Aorta (tissue), 5 donors: ENCODE measurements at places on chromosomes 4 and X. TPM values are rescaled to one million over a fixed set of nuclear protein-coding genes. Genes with fewer than 3 reads are reported as not detected.

- DNase-seq, result no peak
Observed at GRCh38 chr4:81663368-81663767, 191.7 kb upstream of the RASGEF1B start.

- no peak for DNase-seq
Observed at GRCh38 chr4:55549888-55550287, 3.2 kb upstream of the CLOCK start.

DNA sequence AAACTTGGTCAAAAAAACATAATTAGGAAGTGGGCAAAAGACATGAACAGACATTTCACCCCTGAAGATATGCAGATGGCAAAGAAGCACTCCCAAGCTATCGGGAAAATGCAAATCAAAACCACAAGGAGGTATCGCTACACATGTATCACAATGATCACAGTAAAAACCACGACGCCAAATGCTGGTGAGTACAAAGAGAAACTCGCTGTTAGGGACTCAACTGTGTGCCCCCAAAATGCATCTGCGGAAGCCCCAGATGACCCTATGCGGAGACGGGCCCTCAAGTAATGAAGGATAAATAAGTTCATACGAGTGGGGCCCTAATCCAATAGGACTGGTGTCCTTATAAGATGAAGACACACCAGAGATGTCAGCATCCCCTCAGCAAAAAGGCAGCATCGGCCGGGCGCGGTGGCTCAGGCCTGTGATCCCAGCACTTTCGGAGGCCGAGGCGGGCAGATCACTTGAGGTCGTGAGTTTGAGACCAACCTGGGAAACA lies 10.2 kb downstream of the GAK start:
- DNase-seq, result no peak

The SPATA4 gene
- not detected for total RNA-seq

The TCEAL6 gene
- total RNA-seq, result 0.55 TPM

DNA sequence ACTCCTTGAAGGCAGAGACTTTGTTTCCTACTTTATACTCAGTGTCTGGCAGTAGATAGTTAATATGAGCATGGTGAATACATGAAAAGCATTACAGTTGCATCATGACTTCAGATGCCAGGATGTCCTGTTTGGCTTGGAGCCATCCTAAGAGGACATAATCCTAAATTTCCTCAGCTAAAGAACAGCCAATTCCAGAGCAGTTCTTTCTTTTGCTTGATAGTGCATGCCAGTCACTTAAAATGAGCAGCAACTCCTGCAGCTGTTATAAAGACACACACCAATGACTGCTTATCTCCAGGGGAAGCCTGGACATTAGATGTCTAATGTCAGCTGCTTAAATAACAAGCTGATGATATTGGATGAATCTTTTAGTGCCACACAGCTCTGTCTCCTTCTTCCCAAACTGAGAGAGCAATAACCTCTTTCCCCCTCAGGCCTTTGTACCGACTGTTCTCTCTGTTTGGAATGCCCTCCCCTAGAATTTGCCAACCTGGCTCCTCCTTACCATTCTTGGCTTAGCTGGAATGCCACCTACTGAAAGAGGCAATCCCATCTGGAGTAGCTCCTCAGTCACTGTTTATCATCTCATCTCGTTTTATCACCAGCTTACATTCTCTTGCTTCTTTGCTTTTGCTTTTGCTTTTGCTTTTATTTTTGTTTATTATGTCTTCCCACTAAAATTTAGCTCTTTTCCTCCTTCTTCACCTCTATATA lies 100.8 kb upstream of the USP38 start:
- no peak for DNase-seq

GRCh38 chr4:98566361-98567008 lies 91.9 kb downstream of the TSPAN5 start:
- DNase-seq, result no peak

The DAPP1 gene
- 2.7 TPM for total RNA-seq

GRCh38 chr4:83266689-83267088 lies 17.9 kb downstream of the COQ2 start:
- DNase-seq, result no peak

The IQSEC2 gene
- 27.4 TPM for total RNA-seq

The ADRA2C gene
- 72.2 TPM for total RNA-seq

- no peak for DNase-seq
Observed at GRCh38 chr4:164379694-164380093, 374.2 kb upstream of the SMIM31 start.

The SOX3 gene
- total RNA-seq, result not detected

GRCh38 chr4:14196131-14196530 lies 568.6 kb upstream of the BOD1L1 start:
- peak; percentile 73 for DNase-seq

DNA sequence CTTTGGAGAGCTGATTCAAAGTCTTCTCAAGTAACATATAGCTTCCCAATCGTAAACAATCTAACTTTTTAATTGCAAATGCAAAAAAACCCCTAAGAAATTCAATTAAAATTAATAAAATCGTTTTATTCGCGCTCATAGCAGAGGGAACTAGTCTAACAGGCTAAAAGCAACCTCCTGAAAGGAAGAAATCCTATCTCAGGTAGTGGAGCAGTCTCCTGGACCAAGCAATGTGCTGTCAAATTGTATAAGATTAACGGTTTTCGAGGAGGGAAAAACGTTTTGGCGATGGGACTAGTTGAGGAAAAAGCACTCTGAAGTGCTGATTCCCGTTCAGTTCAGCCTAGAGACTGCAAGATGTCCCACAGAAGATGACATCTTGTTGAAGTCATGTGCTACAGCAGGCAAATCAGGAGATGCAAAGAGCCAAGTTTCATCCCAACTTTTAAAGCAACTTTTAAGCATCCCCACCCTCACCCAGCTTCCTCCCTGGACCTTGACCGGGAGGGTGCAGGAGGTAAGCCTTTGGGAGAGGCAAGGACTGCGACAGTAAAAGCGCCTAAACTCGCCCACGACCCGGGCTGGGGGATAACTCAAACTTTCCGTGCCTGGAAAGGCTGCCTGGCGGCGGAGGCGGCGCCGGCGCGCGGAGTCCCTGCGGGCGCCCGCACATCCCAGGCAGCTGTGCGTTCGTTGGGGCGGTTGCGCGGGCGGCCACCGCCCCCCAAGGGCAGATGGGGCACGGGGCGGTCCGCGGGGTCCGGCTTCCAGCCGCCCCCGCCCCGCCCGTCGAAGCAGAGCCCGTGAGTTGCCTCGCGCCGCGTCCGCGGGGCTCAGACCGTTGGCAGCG lies 784 bp downstream of the MAP7D3 start:
- no peak for DNase-seq

- DNase-seq, result peak; percentile 84
Observed at GRCh38 chr4:80072228-80072743, 743 bp downstream of the ANTXR2 start.

DNA sequence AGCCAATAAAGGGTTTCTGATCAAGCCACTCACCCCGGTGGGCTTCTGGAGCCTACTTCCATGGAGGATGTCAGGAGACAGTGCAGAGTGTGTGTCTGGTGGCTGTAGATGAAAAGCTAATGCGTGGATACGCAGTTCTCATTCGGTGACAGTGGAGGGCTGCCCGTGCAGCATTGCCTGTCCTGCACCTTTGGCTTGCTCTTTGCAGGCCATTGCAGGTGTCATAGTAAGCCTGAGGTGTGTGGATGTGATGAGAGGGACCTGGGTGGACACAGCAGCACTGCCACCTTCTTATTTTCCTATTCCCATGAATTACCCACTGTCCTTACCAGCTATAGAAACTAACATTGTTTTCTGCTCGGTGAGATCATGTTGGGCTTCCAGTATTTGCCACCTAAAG lies 101.2 kb downstream of the STK32B start:
- DNase-seq, result no peak

The MAPK10 gene
- 12.4 TPM for total RNA-seq

DNA sequence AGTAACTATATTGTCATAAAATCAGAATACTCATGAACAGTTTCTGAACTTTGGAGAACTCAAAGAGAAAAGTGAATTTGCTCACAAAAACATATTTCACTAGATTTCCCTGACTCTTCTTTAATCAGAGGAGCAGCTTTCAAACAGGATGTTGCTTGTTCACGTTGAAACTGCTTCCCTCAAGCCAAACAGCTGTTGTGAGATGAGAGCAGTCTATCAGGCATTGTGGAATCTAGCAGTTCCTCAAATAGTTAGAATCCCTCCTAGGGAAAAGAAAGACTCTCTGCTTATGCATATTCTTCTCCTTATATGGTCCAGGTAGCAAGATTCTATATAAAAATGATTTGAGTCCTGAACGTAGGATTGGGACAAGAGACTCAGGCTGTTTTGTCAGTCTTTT lies 1012.1 kb downstream of the FAM133A start:
- DNase-seq, result no peak

DNA sequence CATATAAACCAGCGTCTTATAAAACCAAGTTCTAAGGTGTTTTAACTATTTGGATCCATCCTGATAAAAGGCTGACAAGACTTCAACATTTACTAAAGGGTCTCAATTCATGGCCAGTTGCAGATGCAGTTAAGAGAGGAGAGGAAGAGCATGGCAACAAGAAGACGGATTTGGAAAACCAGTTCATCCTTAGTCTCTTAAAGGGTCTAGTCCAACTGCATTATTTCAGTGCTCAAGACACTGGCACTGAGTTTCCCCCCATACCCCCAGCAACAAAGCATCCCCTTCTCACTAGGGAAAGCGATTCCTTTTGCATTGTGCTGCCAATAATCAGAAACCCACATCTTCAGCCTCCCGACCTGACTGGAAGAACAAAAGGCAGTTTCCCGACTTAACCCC lies 90.3 kb upstream of the TFDP3 start:
- no peak for DNase-seq

- DNase-seq, result no peak
Observed at GRCh38 chr4:79298027-79298426, 27.8 kb downstream of the NAA11 start.

The MAGEA2B gene
- not detected for total RNA-seq

The CLIC2 gene
- 17.0 TPM for total RNA-seq

DNA sequence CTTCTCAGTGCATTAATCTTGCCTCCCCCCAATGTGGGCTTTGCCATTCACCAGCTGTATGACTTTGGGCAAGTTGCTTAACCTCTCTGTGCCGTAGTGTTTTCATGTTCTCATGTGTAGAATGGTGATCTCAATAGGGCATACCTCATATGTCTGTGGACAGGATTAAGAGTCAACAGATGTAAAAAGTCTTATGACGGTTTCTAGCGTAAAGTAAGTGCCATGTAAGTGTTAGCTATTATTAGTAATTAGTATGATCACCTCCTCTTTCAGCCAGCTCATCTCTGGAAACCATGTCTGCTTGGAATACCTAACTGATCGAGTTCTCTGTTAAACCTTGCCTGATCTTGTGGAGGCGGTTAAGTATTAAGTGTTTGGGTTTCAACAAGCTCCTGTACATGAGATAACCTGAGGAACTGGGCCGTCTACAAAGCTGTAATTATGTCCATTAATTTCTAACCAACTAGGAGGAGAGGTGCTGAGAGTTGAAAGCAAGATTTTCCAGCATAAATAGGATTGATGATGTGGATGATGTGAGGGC lies 66.3 kb downstream of the TSC22D3 start:
- DNase-seq, result no peak

DNA sequence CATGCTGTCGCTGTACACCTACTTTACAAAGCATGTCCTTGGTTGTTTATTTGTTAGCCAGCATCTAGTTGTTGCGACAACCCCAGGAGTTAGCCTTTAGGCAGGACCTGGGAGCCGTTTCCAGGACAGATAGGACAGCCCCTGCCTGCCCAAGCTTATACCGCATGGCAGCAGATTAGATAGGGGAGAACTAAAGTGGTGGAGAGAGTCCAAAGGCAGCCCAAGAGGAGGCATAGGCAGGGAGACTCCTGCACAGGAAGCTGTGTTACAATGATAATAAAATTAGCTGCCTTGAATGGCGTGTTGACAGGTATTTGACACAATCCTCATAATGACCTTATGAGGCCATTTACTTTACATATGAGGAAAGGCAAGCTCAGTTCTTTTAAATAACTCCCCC lies 13.0 kb downstream of the NSDHL start:
- DNase-seq, result no peak

GRCh38 chr4:138188406-138189084 lies 53.6 kb downstream of the SLC7A11 start:
- DNase-seq, result no peak

DNA sequence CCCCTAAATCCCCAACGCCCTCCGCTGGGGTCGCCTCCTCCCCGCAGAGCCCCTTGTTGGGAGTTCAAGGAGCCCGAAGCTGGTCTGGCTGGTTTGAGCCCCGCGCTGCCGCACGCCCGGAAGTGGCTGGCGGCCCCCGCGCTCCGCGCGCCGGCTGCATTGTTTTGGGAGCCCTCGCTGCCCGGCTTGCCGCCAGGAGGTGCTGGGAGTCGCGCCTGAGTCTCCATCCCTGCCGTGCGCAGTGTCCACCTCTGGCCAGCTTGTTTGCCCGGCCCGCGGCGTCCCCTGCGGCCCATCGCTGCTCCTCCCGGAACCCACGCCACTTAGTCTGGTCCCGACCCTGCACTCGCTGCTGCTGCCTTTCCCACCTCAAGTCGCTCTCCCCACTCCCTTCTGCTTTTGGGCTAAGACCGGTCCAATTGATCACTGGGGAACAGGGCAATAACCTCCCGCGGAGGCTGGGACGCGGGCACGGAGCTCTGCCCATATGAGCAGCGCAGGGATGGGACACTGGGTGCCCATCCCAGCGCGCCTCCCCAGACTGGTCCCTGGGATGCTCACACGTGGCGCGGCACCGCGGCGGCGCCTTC lies 2.2 kb upstream of the SFRP2 start:
- DNase-seq, result peak; percentile 85

The ASB12 gene
- total RNA-seq, result 0.45 TPM
